Fibroblast of villous mesenchyme (primary cell): ENCODE measurements at places on chromosomes 11 and 22. TPM values are rescaled to one million over a fixed set of nuclear protein-coding genes. Genes with fewer than 3 reads are reported as not detected.

Gene RAB3IL1
- total RNA-seq, result 6.9 and 10.6 TPM in 2 replicates

- DNase-seq, result no peak
Measured at GRCh38 chr11:123546515-123546914, 107.9 kb downstream of the SCN3B start.

GRCh38 chr11:11732116-11732515 is 109.7 kb upstream of the USP47 start:
- no peak for DNase-seq

Gene UPK3A
- total RNA-seq, result not detected in 2 replicates

DNA sequence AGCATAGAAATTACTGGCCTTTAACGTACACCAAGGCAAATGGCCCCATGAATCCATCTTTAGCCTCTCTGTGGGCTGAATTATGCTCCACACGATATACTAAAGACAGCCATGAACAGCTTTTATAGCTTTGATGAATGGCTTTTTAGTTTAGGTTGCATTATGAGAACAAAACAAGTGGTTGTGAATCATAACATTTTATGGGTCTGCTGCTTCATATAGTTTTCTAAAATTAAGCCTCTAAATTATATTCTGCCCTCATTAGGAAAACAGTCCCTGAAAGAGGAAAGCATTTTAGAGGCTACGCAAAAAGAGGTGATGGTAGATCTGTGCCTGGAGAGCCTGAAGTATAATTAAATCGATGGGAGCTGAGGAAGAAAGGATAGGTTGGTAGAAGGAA is 221.3 kb downstream of the CADM1 start:
- no peak for DNase-seq

DNA sequence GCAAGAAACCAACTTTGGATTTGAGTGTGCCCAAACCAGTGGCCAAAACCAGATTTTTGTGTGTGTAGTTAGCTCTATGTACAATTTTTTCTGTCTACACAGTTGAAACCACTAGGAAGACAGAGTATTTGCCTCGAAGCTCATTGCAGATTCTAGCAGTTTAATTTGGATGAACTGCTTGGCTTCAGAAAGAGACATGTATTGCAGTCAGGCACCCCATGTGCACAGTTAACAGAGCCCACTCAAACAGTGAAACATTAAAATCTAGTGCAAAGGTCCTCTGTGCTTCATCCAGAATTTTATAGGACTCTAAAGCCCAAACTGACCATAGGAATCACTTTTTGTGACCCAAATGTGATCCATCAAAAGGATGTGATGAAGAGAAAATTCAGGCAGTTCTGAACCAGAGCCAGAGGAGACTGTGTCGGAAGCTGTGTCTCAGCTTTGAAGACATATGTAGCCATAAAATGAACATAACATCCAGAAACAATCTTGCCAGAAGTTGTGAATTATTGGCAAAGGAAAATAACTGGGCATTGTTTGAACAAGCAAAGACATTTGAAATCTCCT is 82.7 kb downstream of the PANX1 start:
- DNase-seq, result no peak

Gene LRRC74B
- not detected in 2 replicates for total RNA-seq

- no peak for DNase-seq
Measured at GRCh38 chr11:35750315-35750714, 87.7 kb downstream of the TRIM44 start.

- peak; percentile 2 for DNase-seq
Measured at GRCh38 chr11:105582497-105582896, 27.4 kb upstream of the GRIA4 start.

- DNase-seq, result no peak
Measured at GRCh38 chr11:103699216-103699615, 337.2 kb upstream of the DDI1 start.

GRCh38 chr11:126564566-126564965 is 209.1 kb downstream of the ST3GAL4 start:
- DNase-seq, result no peak

DNA sequence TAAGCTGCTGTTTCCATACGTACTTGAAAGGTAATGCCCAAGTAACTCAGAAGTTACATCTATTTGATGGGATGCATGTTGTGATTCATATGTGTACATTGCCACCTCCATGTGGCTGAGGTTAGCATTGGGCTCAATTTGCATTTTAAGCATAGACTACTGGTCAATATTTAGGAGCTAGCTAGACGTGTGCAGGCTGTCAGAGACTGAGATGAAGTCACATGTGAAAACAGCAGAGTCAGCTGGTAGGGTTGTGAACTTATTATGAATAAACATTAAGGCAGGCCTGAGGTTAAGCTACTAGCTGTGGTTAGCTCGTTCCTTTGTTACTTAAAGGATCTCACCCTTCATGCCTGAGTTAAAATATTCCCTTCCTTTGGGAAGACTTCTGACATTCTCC is 114.5 kb upstream of the MTNR1B start:
- no peak for DNase-seq

DNA sequence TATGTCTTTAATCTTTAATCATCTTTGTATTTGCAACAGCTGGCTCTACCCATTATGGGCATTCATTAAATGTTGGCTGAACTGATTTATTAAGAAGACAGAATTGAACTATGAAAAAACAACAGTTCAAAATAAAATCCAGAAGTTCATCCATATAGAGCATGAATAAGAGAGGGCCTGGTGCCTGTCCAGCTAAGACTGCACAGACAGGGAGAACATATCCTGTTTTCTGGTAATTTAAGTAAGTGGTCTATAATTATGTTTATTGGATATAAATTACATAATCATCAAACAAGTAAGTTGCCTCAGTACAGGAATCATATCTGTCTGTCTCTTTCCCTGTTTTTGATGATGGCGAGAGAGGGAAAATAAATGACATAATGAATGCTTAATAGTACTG is 137.2 kb downstream of the RBFOX2 start:
- DNase-seq, result no peak

GRCh38 chr11:45411228-45411946 is 125.2 kb upstream of the SYT13 start:
- peak; percentile 21 for DNase-seq

GRCh38 chr22:28021116-28021997 is 102.3 kb upstream of the PITPNB start:
- DNase-seq, result no peak

Gene PDE3B
- total RNA-seq, result 0.32 and 0.43 TPM in 2 replicates

- DNase-seq, result no peak
Measured at GRCh38 chr22:25661073-25661472, 80.9 kb upstream of the MYO18B start.

Gene MYBPC3
- total RNA-seq, result not detected in 2 replicates

- no peak for DNase-seq
Measured at GRCh38 chr11:41254966-41255365, 204.5 kb downstream of the LRRC4C start.

DNA sequence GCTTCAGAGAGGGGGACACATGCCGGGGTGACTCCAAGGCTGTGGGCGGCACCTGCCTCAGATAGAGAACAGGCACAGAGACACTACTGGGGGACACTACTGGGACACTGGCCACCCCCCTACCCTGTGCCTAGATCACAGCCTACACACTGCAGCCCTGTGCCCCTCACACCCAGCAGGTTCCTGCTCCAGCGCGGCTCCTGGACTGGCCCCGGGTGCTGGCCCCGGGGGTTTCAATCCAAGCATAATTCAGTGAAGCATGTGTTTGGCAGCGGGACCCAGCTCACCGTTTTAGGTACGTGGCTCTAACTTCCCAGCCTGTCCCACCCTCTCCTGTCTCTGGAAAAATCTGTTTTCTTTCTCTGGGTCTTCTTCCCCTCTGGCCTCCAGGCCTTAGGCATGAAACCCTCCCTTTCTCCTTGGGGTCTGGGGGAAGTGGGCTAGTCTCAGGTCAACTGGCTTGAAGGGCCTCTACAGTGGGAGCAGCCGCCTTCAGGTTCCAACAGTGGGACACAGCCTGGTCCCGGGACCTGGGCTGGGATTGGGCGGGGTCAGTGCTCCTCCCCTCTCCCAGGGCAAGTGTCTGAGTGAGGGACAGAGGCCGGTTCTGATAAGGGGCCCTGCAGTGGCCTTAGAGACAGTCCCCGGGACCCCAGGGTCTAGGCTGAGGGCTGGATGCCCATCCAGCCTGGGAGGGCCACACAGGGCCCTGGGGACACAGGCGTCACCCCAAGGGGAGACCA is 98.8 kb downstream of the CRYBB2 start:
- no peak for DNase-seq

- no peak for DNase-seq
Measured at GRCh38 chr11:45748801-45749200, 56.1 kb upstream of the SLC35C1 start.

DNA sequence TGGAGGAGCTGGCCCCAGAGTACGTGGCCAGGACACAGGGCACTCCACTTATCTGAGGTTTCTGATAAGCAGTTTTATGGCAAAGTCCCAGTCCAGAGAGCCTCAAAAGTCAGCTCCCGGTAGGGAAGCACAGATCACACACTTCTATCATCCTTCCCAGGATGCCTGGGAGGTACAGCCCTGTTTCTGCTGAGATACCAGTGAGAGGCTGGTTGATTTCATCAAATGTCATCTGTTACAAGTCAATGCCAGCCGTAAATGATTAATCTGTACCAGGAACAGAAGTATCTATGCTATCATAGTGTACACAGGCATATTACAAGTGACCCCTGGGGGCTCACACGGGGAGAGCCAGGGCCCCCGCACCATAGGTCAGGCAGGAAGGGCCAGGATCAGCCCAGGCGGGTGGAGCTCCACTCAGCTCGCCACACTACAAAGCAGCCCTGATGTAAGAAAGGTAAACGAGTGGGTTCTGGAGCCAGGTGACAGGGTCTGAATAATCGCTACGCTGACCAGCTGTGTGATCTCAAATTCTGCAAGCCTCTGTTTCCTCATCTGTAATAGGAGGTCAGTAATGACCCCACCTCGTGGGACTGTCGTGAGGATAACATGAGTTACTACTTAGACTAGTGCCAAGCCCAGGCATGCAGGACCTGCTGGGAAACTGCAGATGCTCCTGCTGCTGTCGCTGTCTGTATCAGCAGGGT is 17.6 kb downstream of the PLA2G6 start:
- no peak for DNase-seq

DNA sequence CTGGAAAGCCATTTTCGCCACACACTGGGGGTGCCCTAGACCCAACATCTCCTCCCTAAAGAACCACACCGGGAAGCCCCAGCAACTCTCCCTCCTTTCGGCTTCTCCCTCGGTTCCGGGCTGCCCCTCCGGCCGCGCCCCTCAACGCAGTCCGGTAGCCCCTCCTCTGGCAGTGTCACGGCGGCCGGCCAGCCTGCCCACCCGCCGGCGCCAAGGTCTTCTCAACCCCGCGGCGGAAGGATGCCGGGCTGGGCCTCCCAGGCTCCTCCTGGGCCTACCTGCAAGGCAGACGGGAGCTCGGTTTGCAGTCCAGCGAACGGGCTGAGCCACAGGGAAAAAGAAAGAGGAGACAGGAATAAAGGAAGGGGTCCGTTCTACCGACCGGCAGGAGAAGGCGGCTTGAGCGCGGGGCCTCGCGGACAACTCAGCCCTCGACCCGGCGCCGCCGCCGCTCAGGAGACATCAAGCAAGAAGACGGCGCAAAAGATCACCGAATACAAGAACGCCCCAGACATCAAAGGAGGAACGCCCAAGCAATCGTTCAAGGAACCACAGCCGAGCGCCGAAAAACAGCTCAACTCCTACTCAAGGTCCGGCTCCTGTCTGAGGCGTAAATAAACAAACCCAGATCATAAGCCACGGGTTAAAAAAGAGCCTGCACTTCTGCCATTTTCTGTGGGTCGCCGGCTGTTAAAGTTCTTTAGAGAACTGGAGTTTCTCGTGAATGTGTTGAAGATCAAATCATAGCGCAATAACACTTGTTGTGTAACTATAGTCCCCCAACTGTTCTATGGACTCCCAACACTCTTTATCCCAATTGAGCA is at the start of gene AMBRA1:
AMBRA1 (minus strand) TSS at position 474 of the 824 bp plus-strand sequence. CDS start 45,643 bp downstream, outside the sequence.
- peak; percentile 96 for DNase-seq

- DNase-seq, result peak; percentile 64
Measured at GRCh38 chr22:21044931-21045584, 688 bp upstream of the LRRC74B start.

DNA sequence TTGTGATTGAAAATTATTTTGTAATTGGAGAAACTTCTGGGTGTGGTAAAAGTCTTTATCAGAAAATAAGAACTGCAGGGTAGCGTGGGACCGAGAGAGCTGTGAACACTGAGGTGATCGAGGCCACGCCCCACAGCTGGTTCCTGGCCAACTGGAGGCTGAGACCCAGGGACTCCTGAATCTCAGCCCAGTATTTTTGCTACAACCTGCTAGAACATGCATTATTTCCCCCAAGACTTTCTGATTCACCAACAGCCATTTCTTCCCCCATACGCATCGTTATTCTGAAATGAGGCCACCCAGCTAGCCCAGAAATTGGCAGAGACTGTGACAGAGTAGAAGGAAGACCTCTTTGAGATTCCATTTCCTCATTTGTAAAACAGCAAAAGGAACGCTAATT is 3.4 kb upstream of the FGF19 start:
- no peak for DNase-seq

DNA sequence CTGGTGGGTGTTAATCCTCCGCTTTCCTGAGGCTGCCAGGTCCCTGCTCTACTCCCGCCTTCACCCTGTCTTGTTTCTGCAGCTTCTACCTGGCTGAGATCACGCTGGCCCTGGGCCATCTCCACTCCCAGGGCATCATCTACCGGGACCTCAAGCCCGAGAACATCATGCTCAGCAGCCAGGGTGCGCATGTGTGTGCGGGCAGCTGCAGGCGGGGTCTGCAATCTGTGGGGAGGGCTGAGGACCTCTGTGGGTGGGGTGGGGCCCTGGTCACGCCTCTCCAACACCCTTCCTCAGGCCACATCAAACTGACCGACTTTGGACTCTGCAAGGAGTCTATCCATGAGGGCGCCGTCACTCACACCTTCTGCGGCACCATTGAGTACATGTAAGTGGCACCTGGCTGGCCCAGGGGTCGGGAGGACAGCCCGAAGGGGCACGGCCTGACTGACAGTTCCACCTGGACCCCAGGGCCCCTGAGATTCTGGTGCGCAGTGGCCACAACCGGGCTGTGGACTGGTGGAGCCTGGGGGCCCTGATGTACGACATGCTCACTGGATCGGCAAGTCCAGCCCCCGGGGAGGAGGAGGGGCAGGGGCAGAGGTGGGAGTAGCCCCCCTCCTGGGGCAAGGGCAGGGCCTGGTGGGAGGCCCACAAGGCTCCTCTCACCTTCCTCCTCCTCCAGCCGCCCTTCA is 4.5 kb downstream of the RPS6KB2 start:
- DNase-seq, result no peak

- no peak for DNase-seq
Measured at GRCh38 chr22:30874431-30875370, 93.9 kb downstream of the MORC2 start.

GRCh38 chr11:120642196-120642894 is 130.8 kb downstream of the GRIK4 start:
- DNase-seq, result no peak

Gene OR6A2
- 0.32 and 0.43 TPM in 2 replicates for total RNA-seq

Gene OR2AT4
- total RNA-seq, result not detected in 2 replicates

Gene DRAP1
- 216 and 218 TPM in 2 replicates for total RNA-seq

DNA sequence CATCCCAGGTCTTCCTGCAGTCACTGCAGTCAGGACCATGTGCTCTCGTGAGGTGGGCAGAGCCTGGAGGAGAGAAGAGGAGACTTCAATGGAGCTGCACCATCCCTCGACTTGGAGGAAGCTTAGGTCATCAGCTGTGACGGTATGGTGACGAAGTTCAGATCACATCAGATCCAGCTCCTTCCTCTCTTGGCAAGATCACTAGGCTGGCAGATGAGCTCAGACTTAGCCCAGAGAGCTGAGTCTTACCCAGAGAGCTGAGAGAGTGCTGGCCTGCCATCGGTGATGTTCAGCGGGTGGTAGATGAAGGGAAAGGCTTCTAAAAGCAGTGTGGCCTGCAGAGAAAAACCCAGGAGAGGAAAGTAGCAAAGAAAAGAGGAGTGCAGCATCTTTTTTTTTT is 1.8 kb upstream of the SLC15A3 start:
- no peak for DNase-seq

GRCh38 chr11:75840522-75840921 is 25.5 kb downstream of the UVRAG start:
- DNase-seq, result no peak
